ENCODE measurements at places on chromosomes 1 and 21.

DNA sequence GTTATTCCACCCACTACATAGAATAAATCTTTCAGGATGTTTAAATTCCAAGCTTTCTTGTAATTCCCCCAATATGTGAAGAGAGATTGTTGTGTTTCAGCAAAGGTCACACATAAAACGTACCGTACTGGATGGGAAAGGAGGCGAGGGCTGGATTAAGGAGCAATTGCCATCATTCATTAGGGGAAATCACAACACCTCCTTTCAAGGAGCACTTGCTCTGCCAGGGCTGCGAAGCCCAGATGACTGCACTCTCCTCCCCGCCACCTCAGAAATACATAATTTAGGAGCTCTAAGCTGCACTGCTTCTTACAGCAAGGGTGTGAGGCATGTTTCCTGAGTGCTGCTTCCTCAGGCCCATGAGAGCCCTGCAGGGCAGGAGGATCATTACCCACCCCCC, 29.6 kb downstream of the MATN1 start:
- DNase-seq = no peak

DNA sequence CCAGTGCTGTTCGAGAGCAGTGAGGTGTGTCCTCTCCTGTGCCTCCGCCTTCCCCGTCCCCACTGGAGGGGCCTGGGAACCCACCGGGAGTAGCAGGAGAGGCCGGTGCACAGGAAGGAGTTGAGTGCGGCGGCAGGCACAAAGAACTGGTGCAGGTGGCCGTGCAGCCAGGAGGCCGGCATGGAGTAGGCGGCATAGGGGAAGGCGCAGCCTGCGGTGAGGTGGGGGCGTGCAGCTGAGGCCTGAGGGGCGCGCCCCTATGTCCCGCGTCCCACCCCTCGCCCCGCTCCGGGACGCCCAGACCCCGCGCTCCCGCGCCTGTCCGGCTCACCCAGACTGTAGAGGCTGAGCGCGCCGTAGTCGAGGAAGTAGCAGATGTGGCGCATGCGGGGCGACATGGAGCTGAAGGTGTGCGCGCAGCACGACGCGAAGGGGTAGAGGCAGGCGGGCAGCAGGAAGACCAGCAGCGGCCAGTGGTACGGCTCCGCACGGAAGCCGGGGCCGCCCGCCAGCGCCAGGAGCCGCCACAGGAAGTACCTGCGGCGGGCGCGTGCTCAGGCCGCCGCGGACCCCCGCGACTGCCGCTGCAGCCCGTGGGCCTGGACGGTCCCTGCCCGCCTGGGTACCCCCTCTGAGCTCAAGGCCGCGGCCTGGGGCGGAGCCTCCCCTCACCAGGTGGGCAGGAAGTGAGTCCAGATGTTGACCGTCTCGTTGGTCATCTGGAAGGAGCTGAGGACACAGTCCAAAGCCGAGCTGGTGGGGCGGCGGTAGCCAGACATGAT, 2.2 kb downstream of the PAQR6 start:
- DNase-seq = peak; percentile 28

DNA sequence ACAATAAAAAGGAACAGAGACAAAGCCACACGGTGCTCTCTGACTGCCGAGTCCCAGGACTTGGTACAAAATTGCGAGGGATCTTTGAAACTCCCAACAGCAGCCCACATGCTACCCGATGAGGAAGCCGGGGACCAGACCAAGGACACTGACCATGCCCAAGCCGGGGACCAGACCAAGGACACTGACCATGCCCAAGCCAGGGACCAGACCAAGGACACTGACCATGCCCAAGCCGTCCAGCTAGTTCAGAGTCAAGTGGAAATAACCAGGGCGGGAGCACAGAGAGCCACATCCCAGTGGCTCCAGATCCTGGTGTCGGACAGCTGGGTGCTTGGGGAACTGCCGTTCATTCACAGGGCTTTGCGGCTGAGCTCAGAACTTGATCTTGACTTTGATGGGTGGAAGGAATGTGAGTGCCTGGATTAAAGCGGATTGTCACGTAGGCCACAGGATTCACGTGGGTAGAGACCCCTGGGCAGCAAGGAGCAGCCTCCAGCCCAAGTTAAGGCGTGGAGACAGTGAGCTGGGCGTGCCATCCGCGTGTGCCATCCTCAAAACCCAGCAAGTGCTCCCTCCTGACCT, 16.5 kb upstream of the TRAPPC10 start:
- DNase-seq = no peak

DNA sequence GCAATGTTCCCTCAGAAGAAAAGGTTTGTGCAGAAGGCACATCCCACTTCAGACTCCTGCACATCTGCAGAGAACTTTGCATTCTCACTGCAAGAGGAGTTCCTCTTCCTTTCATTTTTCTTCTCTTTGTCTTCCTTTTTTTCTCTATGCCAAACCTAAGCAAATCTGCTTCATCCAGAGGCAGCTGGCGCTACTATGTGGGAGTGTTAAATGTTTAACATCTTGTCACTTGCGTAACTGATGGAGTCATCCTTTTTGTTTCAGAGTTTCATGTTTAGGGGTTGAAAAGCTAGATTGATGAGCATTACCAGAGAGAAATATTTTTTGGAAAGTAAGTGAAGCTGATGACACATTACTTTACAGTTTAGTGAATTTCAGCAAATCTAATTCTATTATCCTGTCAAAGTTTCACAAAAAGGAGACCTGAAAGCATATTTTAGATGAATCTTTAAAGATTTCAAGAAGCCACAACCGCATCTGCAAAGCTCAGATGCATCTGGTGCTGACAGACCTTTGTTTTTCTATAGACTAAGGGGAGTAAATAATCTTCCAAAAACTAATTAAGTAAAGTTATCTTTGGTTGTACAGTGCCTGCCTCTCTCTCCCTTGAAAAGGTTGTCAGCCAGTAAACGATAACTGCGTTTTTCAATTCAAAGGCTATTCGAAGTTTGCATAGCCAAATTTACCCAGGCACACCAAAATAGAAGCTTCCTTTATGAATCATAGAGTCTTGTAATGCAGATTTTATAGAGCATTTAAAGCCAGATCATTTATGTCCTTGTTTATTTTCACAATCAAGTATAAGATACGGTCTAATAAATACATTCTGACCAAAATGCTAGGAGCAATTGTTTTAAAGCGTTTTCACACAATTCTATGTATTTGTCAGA, 1.2 kb upstream of the LRRC53 start:
- peak; percentile 42 for DNase-seq

DNA sequence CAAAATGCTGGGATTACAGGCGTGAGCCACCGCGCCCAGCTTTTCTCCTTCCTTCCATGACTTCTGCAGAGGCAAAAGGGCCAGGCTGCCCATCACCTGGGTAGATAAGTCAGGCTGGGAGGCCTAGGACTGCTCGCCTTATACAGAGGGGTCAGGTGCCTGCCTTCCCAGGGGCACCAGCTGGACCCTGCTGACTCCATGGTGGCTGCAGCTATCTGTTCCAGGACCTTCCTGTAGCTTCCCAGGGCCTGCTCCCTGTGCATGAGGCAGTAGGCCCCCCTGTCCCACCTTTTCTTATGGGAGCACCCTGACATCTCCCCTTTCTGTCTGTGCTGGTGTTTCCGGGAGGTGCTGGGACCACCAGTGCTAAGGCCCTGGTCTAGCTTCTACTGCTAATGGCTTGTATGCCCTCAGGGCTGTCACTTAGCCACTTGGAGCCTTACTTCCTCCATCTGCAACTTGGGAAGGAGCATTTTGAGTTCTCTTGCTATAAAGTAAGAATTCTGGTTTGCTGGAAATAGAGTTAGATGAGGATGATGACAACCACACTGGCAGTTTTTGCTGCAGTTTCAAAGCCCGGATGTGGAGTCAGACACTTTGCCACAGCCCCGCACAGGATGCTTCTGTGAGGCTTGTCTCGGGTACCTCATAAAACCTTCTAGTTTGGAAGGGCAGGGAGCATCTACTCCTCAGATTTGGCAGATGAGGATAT, 14.4 kb downstream of the SOX13 start:
- DNase-seq = no peak

DNA sequence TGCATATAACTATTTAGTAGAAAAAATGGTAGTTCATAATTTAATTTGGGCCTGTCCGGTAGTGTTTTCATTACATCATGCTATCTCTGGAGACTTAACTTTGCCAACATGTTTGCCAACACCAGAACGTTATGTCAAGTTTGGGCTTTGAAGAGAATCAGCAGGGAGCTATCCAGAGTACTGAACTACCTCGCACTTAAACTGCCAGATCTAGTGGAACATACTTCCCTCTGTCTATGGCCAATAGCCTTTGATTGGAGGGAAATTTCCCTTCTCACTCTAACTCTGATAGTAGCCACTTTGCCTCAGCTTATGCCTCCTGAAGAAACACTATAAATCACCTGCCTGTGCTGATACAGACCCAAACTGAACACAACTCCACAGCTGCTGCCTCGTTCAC, 10.0 kb downstream of the LRRC53 start:
- DNase-seq = no peak

- no peak for DNase-seq
Observed at GRCh38 chr1:153550827-153551500, 1.9 kb upstream of the S100A3 start.

- no peak for DNase-seq
Observed at GRCh38 chr1:15771836-15772515, 13.4 kb downstream of the FBLIM1 start.

DNA sequence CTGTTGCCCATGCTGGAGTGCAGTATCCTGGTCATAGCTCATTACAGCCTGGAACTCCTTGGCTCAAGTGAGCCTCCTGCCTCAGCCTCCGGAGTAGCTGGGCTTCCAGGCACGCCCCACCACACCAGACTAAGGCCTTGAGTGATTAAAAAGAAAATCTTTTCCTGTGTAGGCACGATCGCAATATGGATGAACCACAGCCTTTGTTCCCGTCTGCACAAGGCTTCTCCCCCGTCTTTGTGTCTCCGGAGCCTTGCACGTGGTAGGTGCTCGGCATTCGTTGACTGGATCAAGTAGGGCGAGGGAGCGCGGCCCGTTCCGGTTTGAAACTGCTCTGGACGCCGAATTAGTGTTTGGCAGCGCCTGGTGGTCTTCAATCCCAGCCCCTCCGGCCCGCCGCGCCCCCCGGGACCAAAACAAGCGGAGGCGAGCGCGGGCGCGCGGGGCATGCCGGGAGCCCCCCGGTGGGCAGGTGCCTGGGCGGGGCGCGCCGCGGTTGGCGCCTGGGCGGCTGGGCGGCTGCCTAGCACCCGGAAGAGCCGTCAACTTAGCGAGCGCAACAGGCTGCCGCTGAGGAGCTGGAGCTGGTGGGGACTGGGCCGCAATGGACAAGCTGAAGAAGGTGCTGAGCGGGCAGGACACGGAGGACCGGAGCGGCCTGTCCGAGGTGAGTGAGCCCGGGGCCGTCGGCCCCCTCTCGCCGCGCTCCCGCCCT, at the start of gene SFT2D2:
Gene SFT2D2 (plus strand): TSS at position 529 of the 715 bp plus-strand sequence. CDS start 76 bp downstream, at position 605.
- peak; percentile 61 for DNase-seq

- no peak for DNase-seq
Observed at GRCh38 chr1:25195835-25196234, 36.5 kb downstream of the SYF2 start.

DNA sequence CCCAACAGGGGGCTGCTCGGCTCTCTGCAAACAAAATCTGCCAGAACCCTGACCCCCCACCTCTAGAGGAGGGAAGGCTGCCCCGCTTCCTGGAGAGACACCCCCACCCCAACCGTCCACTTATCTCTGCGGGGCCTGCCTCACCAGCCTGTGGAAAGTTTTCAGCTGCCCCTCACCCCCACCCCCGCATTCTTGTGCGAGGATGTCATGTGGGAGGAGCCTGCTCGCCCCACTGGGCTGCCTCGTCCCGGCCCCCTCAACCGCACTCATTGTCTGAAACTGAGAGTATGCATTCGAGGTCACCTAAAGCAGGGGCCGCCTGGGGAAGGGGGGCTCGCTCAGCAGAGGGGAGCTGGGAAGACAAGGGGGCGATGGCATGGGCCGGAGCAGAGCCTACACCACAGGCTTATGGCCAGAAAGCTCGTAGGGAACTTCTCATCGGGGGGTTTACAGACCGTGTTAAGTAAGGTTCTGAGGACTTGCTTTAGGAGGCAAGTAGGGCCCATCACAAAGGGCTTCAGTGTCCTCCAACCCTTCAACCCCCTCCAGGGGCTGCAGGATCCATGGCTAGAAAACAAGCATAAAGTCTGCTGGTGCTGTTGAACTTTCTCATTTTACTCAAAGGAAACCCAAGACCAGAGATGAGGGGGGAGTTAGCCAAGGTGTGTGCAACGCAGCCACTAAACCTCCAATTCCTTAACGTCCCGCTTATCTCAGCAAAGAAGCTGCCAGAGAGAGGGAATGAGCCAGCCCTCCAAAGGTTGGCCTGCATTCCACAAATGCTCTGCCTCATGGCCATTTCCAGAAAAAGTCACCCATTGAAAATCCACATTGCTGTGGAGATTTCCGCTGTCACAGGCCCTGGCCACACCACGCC, 9.4 kb downstream of the EPHA2 start:
- no peak for DNase-seq

GRCh38 chr1:30133414-30134055, 589.9 kb downstream of the MATN1 start:
- no peak for DNase-seq

DNA sequence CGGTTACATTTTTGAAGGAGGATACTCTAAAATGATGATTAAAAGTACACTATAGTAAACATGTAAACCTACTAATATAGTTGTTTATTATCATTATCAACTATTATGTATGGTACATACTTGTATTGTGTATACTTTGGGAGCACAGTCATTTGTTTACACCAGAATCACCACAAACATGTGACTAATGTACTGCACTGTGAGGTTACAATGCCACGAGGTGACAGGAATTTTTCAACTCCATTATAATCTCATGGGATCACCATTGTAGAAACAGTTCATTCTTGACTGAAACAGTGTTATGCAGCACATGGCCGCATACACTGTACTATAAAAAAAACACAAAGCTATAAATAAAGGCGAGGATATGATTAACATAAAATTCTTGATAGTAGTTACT, 44.3 kb downstream of the GPATCH2 start:
- DNase-seq = no peak

DNA sequence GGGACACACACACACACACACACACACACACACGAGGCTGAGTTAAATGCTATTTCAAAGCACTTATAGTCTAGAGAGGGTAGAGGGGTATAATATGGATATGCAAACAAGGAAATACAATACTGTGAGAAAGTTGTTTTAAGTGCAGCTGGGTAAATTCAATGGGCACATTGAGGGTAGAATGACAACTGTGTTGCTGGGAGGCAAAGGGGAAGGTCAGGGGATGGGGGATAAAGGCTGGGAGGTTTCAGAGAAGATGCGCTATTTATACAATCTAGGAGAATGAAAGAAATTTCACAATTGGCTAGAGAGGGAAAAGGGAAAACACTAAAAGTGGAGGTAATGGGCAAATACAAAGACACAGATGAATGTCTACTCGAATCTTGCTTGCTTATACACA, 19.4 kb downstream of the EXTL2 start:
- DNase-seq = no peak

DNA sequence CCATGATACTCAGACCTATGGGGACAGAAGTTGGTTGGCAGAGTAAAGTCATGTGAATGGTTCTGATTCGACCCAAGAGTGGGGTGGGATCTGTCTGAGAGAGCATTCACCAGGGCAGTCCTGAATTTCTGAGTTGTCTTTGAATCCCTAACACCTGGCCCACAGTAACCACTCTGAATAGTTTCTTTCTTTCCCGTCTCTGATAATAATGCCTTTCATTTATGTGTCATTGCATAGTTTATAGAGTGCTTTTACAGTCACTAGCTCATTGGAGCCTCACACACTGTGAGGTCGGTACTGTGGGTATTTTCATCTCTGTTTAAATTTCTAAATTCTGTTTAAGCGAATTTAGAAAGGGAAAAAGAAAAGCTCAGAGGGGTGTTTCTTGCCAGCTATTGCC, 147.1 kb downstream of the C1orf21 start:
- no peak for DNase-seq

All from dorsolateral prefrontal cortex (tissue), 122 donors.